Stimulated activated CD4-positive, alpha-beta T cell treated with anti-CD3 and anti-CD28 coated beads, Interleukin-1b, Interleukin-23, amount 100 ng/mL, for 1 hour (primary cell): ENCODE measurements at places on chromosomes 7 and 10.

- DNase-seq, result no peak
Measured at GRCh38 chr10:68406111-68406814, 814 bp downstream of the RUFY2 start.

DNA sequence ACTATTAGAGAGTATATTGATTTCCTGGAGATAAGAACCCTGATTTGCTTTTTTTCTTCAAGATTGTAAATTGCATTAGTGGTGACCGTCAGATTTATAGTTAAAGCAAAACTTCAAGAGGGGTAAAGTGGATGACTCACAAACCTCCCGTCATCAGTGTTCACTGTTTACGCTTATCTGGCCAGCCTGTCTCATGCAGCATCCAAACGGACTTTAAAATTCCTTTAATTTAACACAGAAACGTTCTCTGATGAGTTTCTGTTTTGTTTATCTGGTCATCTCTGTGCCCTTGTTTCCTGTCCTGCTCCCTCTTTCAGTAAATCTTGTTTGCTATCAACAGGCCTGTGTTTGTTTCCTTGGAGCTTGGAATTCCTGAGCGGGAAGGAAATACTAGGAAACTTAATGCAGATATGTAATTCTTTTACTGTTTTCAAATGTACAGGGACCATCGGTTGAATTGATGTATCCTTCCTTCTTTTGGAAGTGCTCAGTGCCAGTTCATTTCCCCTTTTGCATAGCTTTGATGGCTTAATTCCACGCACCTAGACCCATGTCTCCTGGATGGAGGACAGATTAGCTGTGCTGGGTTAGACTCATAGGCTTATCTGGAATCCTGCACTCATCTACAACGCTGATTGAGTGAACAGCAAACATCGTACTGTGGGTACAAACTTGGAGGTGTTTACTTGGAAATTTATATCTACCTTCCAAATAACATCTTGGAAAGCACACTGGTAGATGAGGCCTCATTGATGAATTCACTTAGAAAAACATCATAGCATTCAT, 21.3 kb downstream of the PTPRE start:
- DNase-seq, result no peak

- DNase-seq, result no peak
Measured at GRCh38 chr10:103449208-103450144, 2.7 kb downstream of the CALHM2 start.

DNA sequence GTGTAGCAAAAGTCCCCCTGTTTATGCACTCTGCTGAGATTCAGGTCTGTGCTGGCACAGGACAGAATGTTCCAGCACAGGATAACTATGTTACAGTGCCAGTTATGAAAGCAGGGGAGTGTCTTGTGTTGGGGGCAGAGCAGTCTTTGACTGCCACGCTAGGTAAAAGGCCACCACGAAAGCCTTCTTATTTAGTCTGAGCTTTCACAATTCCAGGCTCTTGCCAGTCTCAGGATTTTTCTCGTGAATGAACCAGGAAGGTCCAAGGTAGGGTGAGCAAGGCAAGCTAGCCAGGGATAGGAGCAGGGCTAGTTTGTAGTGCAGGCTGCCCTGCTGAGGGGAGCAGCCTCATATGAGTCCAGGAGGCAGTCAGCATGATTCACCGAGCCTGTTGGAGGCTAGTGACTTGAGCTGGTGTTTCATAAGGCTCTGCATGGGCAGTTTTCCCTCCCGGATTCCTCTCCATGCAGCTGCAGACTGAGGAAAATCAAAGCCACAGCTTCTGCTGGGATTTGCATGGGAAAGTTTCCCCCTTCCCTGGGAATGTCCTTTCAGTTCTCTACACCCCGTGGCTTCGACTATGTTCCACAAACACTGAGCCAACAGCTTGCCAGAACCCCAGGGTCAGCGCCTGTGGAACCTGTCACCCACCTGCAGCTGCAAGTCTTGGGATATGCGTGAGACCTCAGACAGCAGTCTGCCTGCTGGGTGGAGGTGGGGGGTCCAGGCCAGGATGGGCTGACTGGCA, 112.3 kb downstream of the JCAD start:
- no peak for DNase-seq

GRCh38 chr10:119290301-119291048, 83.1 kb downstream of the GRK5 start:
- no peak for DNase-seq

DNA sequence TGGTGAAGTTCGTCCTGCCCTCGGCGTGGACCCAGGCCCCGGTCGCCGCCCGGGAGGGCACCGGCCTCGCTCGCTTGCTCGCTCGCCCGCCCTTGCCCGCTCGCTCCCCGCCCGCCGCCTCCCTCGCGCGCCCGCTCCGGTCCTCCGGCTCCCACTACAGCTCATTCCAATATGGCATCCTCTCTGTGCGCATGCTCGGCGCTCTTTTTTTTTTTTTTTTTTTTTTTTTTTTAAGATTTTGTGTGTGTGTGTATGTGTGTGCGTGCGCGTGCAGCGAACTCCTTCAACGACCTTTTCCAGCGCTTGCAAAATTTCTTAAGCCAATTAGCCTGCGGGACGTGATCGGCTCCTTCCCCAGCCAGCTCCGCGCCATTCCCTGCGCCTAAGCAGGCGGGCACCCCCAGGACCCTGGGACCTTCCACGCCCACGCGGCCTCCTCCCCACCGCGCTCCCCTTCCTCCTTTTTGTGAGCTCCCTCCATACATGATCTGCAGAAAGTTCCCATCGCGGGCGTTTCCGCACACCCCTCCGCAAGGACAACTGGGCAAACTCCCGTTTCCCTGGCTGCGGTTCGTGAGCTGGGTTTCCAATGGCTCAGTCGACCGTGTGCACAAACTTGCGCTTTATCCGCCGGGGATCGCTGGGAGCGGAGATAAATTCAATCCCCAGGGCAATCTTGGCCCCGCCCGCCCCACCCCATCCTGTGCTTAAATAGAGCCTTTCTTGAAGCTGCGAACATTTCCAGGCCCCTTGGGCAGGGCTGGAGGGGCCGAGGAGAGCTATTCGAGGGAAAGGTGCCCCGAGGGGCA, at the start of gene SFMBT2:
Gene SFMBT2 (minus strand): TSS at position 173 of the 809 bp plus-strand sequence. CDS start 29,136 bp downstream, outside the sequence.
- DNase-seq, result peak; percentile 33

GRCh38 chr10:10094691-10095090, 923.0 kb upstream of the CELF2 start:
- DNase-seq, result no peak

- DNase-seq, result no peak
Measured at GRCh38 chr10:97525086-97525485, 26.4 kb downstream of the UBTD1 start.

DNA sequence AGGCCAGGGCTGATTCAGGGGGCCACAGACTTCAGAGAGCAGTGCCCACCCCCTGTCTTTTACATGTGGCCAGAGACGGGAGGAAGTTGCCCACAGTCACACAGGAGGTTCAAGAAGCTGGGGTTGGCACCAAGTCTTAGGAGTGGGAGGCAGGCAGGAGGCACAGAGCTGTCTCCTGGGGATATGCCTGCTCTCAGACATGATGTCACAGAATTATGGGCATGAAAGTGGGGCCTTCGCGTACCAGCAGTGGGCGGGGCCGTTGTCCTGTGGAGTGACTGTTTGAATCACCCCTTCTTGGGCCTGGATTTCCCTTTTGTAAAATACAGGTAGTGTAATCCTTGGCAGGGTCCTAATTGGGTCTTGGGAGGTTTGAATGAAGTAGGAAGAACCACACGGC, 81.2 kb upstream of the PPIF start:
- no peak for DNase-seq

DNA sequence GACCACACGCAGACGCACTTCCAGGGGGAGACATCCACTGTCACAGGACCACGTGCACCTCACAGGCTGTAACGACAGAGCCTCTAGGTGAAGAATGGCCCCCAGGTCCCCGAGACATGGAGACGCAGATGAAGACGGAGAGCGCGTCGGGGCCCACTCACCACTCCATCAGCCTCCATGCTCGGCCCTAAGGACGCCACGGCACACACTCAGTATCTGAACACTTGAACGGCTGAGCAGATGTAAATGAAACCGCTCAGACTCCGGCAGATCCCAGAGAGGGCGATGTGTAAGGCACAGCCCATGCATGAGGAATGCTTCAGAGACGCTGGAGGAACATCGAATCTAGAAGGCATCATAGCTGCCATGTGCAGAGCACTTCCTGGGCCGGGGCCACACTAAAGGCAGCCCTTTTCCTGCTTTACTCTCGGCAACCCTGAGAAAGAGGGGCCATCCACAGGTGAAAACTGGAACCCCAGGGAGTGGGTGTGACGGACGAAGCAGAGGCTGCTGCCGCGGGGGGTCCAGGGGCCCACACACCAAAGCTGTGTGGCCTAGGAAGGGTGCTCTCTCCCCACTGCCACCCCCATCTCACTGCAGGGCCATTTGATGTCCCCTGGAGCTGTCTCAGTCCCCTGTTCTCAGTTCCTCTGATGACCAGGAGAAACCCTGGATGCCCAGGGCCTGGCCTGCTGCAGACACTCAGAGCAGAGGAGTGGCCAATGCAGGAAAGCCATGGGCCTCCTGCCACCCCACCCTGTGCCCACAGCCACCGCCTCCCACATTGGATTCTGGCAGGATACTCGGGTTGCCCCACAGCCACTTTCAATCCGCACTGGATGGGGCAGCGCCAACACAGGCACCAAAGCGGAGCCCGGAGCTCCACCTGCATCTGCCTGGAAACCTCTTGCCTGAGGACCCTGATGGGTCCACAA, 253.8 kb downstream of the MAD1L1 start:
- DNase-seq, result no peak

- DNase-seq, result no peak
Measured at GRCh38 chr10:80760914-80761371, 223.2 kb downstream of the SH2D4B start.

DNA sequence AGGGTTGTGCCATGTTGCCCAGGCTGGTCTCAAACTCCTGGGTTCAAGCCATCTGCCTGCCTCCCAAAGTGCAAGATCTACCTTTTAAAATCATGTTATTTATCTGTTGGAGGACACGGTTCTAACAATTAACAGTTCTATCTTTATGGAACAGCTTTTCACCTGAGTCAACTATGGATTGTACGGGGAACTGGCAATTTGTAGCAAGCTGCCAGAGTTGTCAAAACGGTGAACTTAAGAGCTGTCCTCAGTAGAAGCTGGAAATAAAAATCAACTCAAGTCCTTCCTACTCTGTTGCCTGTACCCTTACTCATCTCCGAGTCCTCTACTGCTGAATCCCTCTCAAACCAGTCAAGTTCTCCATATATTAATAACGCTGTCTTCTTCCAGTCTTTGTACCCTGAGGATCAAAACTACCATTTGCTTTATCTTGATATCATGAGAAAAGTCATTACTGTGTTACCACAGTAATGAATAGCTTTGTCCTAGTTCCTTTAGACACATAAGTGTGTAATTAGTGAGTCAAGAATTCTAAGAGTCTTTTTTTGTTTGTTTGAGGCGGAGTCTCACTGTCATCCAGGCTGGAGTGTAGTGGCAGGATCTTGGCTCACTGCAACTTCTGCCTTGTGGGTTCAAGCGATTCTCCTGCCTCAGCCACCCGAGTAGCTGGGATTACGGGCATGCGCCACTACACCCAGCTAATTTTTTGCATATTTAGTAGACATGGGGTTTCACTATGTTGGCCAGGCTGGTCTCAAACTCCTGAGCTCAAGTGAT, 28.2 kb downstream of the HBP1 start:
- DNase-seq, result no peak

DNA sequence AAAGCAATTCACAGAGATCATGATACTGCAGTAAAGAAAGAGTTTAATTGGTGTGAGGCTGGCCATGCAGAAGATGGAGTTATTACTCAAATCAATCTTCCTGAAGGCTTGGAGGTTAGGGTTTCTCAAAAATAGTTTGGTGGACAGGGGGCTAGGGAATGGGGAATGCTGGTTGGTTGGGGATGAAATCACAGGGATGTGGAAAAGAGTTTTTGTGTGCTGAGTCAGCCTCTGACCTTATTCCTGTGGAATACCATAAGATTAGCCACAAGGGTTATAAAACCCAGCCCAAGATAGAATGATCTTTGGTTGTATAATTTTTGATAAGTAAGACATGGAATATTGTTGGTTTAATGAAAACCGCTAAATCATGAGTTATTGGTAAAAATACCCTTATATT, 764.3 kb downstream of the TYW1 start:
- DNase-seq, result no peak

DNA sequence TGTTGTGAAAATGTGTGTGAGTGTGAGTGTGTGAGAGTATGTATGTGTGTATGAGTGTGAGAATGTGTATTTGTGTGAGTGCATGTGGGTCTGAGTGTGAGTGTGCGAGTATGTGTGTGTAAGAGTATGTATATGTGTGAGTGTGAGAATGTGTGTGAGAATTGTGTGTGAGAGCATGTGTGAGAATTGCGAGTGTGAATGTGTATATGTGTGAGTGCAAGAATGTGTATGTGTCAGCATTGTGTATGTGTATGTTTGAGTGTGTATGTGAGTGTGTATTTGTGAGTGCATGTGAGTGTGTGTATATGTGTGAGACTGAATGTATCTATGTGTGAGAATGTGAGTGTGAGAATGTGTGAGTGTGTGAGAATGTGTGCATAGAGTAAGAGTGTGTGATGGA, 72.0 kb upstream of the PCBD1 start:
- DNase-seq, result no peak

- DNase-seq, result no peak
Measured at GRCh38 chr7:133828906-133829305, 298.2 kb upstream of the LRGUK start.

GRCh38 chr7:99729486-99730237, 5.3 kb downstream of the CYP3A7 start:
- no peak for DNase-seq
